ENCODE measurements at places on chromosomes 6 and 20. TPM values are rescaled to one million over a fixed set of nuclear protein-coding genes. Genes with fewer than 3 reads are reported as not detected.
A peak's percentile ranks its signal among the peaks of the same experiment; 100 is the strongest.

DNA sequence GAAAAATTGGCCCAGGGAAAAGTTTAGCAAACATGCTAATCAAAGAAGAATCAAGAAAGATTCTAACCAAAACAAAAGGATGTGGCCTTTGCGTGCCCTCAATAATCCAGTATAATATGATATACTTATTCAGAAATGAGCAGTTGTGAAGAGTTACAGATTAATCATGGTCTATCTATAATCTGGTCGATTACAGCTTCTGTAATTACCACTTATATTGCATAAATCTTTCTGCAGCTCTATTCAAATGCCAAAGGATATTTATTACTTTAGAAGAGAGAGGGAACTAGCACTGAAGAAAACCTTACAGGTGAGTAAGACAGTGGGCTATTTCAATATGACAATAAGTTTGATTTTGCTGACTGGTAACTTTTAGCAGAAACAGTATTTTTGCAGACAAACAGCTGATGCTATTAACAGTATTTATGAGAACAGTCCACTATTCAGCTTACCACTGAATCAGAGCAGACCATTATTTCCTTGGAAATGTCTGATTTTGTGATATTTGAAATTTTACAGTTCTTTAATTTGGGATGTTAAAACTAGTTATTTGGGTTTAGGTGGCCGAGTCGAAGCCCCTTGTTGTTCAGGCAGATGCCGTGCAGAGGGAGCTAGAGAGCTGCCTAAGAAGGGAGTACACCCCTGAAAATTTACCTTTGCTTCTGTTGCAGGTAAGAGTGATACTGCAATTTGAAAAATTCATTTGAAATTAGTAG, 92.2 kb downstream of the CEP57L1 start:
- peak; percentile 50 for DNase-seq

DNA sequence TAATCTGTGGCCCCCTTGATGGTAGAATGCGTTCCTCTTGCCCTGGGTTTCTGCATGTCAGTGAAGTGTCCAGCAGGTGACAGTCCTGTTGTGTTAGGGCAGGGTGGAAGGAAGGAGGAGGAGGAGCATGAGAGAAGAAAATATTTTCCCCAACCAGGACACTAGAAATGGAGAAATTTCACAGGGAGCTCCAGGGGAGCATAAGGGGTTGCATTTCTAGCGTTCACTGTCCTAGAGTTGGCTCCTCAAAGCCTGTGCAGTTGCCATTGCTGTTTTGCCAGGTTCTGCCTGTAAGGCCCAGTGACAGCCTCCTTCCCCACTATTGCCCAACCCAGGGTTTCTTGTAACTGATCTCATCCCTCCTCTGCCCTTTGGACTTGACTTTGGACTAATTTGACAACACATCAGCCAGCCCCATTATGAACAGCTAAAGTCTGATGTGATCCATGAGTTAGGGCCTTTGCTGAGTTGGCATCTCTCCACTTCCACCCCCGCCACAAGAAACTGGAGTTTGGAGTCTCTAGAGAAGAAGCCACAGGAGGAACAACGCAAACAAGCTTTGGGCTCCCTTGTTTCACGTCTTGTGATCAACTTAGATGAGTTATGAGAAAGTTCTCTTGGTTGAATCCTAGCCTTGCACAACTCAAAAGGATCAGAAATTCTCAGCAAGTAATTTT, 14.0 kb upstream of the FAM50B start:
- DNase-seq = peak; percentile 70

DNA sequence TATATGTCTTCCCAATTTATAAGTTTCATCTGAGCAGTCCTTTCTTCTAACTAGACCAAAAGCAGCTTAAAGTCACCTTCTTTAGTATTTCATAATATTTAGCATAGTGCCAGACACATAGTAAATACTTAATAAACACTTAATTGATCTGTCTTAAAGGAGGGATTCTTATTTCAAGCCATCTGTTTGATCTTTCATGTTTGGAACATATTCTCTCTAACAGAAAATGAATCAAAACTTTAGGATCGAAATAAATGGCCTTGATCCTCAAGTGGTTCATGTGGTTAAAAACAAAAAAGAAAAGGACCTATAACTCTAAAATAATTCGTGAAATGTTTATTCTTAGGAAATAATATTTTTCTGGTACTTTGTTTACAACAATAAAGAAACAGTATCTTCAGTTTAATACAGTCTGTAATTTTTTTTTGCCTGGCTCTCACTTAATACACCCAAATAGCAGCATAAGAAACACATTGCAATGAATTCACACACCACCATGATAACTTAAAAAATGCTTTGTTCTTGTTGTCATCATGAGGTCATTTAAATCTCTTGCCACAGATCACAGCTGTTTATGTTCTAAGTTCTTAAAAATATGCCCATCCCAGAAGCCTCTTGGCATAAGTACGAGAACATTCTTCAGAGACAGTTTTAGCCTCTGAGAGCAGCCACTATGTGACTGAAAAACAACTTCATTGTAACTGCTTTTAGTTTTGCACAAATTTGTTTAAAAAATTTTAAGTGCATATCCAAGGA, 48.1 kb downstream of the ESF1 start:
- DNase-seq = no peak

- DNase-seq = no peak
Measured at GRCh38 chr20:5967469-5967868, 17.0 kb downstream of the MCM8 start.

GRCh38 chr20:10240655-10241054, 22.0 kb downstream of the SNAP25 start:
- no peak for DNase-seq

DNA sequence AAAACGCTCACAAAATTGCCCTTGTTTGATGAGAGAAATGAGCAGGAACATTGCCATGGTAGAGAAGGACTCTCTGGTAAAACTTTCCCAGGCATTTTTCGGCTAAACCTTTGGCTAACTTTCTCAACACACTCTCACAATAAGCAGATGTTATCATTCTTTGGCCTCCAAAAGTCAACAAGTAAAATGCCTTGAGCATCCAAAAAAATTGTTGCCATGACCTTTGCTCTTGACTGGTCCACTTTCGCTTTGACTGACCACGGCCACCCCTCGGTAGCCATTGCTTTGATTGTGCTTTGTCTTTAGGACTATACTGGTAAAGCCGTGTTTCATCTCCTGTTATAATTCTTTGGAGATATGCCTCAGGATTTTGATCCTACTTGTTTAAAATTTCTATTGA, 41.1 kb upstream of the PREP start:
- no peak for DNase-seq

- DNase-seq = no peak
Measured at GRCh38 chr6:17984399-17984798, 3.0 kb downstream of the KIF13A start.

GRCh38 chr6:32938494-32938893, 2.3 kb downstream of the HLA-DMB start:
- no peak for DNase-seq

DNA sequence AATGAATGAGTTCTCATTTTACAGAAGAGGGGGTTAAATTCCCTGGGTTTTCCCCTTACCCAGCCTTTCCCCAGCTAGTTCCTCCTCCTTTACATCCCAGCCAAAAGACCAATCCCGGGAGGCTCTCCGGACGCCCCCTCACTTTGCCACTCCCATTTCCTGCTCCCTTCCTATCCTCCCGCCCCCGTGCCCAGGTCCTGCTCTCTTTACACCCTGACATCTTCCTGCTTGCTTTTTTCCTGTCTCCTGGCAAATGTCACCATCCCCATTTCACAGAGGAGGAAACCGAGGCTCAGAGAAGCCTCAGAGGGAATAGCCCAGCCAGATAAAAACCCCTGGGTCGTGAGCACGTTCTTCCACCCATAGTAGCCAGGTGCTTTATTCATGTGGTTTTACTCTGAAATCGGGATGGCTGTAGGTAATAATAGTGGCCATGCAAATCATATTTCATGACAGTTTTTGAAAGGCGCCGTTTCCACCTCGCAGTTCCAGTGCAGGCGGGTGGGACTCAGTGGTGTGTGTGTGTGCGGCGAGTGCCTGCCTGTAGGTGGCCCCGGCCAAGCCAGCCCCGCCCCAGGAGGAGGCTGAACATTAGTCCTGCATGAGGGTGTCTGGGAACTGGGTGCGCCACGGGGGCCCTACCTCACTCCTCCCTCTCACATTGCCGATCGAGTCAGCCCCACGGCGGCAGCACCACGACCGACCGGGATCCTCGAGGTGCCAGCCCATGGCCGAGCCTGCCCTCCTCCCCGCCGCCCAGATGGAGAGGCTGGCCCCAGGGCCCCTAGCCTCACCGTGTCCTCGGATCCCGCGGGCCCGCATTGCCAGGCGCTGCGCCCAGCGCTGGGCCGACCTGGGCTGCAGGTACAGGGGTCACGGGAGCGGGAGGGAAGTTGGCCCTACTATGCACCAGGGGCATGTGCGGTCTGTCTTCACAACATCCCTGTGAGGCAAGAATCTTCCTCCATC, at the start of gene ARHGAP40:
TSS of gene ARHGAP40 (plus strand) at position 594 of the 969 bp plus-strand sequence.
- no peak for DNase-seq

DNA sequence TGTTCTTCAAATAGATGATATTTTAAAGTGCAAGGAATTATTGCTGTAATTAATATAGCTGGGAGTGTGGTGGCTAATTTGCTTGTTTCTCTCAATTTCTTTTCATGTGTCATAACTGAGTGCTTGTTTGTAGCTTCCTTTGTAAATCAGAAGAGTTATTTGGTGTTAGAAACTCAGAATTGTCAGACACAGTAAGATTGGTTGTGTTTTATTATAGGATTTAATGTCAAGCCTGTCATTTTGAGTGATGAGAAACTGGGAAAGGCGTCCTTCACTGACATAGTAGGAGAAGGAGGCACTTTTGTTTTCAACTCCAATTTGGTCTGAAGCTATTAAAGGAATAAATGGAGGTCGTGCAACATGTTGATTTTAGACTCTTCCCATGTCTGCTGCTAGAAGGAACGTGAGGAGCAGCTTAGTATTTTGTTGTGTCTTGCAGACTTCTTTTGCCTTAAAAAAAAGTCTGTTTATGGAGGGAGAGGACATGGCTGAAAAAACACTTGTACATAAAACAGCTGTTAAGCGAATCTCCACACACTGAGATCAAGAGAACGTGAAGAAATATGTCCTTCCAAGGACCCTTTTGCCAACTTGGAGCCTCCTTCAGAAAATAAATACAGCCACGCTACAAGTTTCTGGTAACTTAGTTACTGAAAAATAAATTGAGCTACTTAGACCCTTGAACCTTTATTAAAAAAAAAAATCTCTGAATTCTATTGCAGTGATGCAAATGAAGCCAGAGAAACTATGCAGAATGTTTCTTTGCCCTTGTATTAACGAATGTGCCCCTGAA, 59.5 kb downstream of the BMP6 start:
- DNase-seq = no peak

DNA sequence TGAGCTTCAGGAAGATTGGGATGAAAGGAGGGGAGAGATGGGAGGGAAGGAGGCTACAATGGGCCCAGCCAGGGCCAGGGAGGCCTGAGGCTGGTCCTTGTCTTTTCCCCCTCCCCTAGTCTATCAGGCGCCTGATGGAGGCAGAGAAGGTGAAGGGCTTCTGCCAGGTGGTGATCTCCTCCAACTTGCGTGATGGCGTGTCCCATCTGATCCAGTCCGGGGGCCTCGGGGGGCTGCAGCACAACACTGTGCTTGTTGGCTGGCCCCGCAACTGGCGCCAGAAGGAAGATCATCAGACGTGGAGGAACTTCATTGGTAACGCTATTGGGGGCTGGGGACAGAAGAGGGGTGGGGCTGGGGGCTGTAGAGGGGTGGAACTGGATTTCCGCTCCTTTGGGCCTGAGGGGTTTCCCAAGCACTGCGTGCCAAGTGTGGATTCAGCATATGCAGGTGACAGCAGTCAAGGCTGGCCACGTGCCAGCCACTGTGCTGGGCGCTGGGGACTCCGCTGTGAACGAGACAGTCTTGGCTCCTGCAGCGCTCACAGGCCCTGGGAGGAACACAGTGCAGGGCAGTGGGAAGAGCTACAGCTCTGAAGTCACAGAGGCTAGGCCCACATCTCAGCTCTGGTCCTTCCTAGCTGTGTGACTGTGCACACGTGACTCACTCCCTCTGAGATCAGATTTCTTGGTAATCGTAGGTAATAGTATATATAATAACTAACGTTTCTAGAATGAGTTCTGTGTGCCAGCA, 22.7 kb downstream of the SLC12A5 start:
- DNase-seq = no peak

GRCh38 chr20:16491294-16491905, 81.8 kb downstream of the KIF16B start:
- DNase-seq = no peak

DNA sequence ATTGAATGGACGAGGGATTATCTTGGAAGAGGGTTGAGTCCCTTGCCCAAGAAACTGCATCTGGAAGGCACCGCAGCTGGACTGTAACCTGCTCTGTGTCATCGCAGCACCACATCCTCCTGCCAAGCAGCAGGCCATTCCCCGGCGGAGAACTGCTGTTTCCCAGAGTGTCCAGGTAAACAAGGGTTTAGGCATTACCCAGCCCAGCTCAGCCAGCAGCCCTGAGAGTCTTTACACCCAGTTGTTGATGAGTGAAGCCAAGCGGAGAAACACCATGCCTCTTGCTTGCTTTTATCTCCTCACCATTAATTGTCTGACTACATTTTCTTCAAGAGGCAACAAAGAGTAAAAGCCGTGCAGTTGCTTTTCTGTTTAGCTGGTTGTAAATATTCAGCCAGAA, 104.1 kb downstream of the CDH4 start:
- no peak for DNase-seq

DNA sequence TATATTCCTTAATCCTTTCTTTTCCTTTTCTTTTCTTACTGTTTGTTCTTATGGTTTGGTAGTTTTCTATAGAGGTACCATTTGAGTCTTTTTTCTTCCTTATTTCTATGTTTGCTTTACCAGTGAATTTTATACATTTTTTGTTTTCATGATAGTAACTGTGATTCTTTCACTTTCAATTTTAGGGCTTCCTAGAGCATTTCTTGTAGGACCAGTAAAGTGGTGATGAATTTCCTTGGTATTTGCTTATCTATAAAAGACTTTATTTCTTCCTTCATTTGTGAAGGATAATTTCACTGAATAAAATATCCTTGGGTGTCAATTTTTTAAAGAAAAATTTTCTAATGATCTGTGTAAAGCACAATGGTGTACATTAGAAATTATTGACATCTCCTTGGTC, 637.4 kb downstream of the CD109 start:
- no peak for DNase-seq

DNA sequence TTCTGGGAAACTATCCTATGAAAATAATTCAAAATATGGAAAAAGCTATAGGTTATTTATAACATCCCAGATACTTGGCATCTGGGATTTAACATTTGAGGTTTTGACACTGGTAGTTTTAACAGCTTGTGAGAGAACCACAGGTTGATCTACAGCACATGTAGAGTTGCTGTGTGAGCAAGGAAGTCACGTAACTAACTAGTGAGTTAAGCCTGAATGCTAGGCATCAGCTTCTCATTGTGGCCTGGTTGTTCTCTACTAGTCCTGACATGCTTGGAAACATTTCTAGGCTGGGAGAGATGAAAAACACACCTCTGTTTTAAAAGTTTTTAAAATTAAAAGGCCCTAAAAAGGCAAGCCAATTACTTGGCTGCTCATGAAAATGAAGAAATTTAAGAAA, 28.2 kb downstream of the ESF1 start:
- no peak for DNase-seq

Gene MCHR2
- total RNA-seq = not detected

Gene RAD21L1
- not detected for total RNA-seq

Gene RBM24
- total RNA-seq = 6.1 TPM

Gene TSHZ2
- total RNA-seq = 24.9 TPM

Gene HCRTR2
- total RNA-seq = not detected

Gene HLA-DOB
- 0.62 TPM for total RNA-seq

Gene OPN5
- total RNA-seq = not detected

Gene CLPSL2
- not detected for total RNA-seq

Gene FOXS1
- 10.0 TPM for total RNA-seq

Gene TP53TG5
- total RNA-seq = 0.66 TPM

Gene SCGN
- total RNA-seq = not detected

Gene SRMS
- not detected for total RNA-seq
